Stimulated activated CD4-positive, alpha-beta T cell treated with anti-CD3 and anti-CD28 coated beads, TNF-alpha, amount 100 ng/mL, for 24 hours (primary cell): ENCODE measurements at places on chromosomes 2 and 18.
A peak's percentile ranks its signal among the peaks of the same experiment; 100 is the strongest.

- no peak for DNase-seq
Measured at GRCh38 chr2:238145046-238145445, 6.6 kb downstream of the KLHL30 start.

GRCh38 chr2:177347570-177347969 lies 45.0 kb upstream of the AGPS start:
- DNase-seq: no peak

- no peak for DNase-seq
Measured at GRCh38 chr2:110802208-110802932, 70.0 kb downstream of the ACOXL start.

- DNase-seq: no peak
Measured at GRCh38 chr18:27656167-27656778, 471.2 kb upstream of the CHST9 start.

DNA sequence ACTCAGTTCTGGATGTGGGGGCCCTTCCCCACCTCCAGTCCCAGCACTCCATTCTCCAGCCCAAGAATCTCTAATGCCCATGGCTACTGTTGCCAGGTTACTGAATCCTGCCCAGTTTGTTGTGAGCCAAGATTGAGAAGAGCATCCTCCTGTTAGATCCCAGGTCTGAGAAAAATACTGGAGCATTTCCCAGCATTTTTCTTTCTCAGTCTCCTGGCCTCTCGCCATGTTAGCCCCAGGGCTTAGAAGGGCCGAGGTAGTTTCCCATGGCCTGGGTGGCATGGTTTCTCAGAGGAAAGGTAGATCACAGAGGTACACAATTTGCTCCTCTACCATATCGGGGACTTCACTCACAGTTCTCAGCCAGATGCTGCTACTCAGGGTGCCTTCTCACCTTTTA lies 135.7 kb downstream of the OTX1 start:
- DNase-seq: no peak

- no peak for DNase-seq
Measured at GRCh38 chr2:164920430-164920829, 34.9 kb downstream of the SLC38A11 start.

DNA sequence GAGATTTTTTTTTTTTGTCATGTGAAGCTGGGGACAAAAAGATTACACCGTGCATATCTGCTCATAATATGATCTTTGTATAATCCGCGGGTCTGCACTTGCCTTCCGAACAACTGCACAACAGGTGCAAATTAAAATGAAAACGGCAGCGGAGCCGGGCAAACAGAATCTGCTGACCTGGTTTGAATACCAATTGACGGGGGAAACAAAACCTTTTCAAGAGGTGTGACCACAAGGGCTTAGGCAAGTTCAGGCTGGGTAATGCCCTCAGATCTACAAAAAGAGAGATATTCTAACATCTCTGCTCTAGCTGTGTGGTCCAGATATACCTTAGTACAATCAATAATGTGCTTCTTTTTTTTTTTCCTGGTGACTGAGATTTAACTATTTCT lies 88.5 kb downstream of the ZEB2 start:
- DNase-seq: no peak

DNA sequence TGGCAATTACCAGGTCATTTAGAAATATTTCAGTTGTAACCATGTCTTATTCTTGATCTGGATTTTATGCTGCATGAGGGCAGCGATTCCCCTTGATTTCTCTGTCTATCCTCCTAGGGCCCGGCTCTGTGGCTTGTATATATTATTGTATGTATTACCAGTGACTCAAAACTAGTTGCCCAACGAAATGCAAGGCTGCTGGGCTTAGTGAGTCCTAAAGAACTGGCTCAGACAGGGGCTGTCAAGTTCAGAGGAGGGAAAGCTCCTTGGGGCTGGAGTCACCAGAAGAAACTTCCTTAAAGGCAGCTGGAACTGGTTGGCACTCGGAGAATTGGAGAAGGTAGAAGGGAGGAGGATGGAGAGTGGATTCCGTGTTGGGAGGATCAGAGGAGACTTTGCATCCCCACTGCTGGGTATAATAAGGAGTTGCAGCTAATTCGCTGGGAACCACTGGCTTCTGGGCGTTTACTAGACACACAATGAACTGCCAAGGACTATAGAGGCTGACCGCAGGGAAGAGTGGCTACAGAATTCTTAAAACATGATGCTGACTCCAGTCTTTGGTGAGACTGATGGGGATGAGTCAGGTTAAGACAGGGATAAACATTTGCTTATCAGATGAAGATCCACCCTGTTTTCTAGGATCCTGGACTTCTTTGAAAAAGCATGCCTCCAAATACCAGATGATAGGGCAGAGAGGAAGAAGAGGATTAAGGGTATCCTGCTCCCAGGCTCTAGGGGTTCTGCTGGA lies 104.3 kb downstream of the PRKCE start:
- DNase-seq: no peak

- DNase-seq: no peak
Measured at GRCh38 chr2:236856848-236857235, 228.8 kb upstream of the COPS8 start.

DNA sequence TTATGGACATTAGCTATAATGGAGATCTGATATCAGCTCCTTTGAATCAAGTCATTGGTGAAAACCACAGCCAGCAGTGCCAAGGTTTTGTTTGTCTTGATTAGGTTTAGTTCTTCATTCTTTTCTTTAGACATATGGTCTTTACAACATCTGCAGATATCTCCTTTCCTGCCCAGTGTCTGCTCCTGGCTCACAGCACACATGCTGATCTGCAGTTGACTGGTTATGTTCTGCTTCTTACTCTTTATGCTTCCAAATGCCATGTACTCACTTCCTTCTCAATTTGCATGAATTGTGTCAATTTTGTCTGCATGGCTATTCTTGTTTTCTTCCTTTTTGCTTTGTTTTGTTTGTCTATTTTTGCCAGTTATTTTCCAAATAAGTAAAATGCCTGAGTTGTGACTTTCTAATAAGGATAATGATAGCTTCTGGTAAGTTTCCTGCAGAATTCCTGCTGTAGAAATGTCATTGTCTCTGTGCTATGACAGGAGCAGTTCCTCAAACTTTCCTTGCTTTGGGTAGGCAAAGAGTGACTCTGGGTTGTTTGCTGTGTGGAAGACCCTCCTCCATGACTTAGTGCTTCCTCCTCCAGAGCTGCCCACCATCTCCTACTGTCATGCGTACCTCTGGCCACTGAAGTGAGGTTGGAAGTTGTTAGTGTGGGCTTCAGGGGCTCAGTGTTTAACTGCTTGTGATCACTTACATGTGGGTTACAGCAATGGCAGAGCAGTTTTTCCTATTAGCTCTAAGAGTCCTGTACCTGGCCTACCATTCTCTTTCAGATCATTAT lies 8.2 kb downstream of the ARHGAP25 start:
- no peak for DNase-seq

DNA sequence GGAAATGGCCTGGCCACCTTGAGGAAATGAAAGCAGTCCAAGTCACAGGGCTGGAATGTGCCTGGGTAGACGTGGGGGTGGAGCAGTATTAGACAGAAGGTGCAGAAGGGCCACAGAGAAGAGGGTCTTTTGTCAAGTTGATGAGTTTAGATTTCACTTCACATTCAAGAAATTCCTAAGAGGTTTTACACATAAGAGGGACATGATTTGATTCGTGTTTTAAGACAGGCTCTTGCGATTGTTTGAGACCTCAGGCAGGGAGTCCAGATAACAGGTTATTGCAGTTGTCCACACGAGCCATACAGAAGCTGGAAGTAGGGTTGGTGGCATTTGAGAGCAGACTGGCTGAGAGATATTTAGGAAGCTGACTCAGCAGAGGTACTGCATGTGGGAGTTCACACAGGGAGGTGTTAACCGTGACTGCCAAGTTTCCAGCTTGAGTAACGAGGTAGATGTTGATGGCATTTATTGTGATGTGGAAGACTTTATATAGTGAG lies 64.6 kb downstream of the NEB start:
- DNase-seq: peak; percentile 1

DNA sequence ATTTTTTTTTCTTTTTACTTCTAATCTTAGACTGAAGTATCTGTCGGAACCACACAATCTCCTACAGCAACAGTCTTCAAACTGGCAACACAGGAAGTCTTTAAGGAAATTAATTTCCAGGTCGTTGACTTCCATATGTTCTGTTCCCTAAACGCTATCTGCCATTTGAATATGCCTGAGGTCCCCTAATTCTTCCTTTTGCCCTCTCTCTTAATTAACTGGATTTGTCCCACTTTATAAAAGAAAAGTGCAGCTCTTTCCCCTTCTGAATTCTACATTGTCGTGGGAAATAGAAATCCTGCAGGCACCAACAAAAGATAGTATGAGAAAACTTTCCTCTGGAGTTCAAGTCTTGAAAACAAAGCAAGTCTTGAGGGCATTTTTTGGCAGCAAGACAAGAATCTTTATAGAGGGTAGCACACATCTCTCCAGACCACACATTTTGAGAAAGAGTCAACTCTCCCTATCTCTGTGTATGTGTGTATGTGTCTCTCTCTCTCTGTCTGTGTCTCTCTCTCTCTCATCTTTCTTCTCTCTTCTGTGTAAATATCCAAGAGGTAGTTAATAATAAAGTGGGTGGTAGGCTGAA lies 879.8 kb downstream of the SOCS6 start:
- DNase-seq: no peak

- DNase-seq: no peak
Measured at GRCh38 chr2:122955776-122956175, 1069.3 kb upstream of the CNTNAP5 start.

DNA sequence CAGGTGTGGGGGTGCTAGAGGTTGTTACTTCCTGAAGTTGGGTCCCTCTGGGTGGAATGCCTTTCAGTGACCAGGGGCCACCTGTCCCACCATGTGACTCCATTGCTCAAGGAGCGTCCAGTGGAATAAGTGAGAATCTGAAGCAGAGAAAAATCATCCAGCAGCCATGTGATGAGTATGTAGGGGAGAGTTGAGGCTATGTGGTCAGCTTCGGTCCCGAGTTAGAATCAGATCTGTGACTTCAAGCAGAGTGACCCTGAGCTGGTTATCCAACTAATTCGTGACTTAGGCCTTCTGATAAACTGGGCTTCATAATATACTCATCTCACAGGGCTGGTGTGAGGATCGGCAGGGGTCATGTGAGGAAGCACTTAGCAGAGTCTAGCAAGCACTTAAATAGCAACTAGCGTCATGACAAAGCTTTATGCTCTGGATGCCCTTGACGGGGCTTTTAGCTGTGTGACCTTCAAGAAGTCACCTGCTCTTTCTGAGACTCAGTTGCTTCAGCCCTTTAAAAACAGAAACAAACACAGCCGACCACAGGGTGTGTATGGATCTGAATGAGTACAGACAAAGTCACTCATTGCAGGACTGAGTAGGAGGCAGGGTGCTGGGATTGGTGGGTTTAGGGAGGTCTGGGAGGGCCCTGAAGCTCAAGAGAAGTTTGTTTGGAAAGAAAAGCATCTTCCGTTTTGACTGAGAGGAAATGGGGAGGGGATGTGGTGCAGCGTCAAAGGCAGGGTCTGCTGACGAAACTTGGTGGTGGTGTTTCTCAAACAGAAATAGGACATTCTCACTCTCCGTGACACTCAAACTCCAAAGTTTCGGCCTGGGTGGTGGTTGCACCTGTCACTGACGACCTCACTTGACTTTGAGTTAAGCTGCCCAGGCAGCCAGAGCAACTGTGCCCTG lies 264.0 kb upstream of the CXCR4 start:
- DNase-seq: peak; percentile 45

GRCh38 chr18:74654638-74655037 lies 57.0 kb downstream of the ZNF407 start:
- DNase-seq: no peak

DNA sequence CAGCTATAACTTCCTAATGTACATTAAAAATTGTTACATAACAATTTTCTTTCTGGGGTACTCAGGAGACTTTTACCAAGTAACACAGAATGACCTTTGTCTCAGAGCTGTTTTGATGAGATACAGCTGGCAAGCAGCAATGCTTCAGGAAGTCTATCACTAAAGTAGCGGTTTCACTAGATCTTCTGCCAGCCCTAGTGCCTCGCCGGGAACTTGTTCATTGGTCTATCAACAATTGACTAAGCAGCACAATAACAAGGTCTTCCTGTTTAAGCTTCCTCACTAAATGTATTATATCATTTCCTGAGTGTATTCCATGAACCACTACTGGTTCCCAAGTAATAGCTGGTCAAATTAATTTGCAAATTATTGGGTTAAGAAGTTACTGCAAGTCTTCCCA lies 69.2 kb downstream of the TRIP12 start:
- no peak for DNase-seq

GRCh38 chr2:215933151-215933550 lies 80.2 kb downstream of the MREG start:
- DNase-seq: no peak

- no peak for DNase-seq
Measured at GRCh38 chr2:42874949-42875801, 82.8 kb upstream of the HAAO start.

DNA sequence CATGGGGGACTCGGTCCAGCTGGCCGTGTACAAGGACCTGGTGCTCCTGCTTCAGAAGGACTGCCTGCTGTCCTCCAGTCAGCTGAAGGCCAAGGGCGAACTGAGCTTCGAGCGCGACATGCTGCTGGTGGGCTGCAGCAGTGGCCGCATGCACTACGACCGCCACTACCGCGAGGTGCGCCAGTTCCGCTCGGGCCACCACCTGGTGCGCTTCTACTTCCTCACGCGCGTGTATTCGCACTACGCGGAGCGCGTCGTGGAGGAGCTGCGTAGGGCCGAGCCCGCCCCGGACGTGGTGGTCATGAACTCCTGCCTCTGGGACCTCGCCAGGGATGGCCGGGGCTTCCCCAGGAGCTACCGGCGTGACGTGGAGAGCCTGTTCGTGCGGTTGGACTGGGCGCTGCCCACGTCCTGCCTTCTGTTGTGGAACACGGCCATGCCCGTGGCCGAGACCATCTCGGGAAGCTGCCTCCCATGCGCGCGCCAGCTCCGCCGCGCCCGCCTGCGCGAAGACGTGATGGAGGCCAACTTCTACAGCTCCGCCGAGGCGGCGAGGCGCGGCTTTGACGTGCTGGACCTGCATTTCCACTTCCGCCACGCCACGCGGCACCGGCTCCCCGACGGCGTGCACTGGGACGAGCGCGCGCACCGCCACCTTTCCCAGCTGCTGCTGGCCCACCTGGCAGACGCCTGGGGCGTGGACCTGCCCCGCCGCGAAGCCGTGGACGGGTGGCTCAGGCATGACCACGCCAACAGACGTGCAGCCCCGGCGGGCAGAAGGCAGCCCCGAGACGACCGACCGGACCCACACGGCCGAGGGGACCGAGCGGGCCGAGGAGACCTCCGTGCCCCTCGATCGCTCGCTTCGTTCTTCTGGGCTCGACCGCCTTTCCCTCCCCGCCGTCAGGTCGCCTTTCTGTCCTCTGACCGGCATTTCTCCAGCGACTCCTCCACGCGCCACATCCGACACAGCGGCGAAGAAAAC lies 293.9 kb upstream of the ERBB4 start:
- DNase-seq: no peak

- DNase-seq: no peak
Measured at GRCh38 chr2:95315801-95316411, 18.8 kb downstream of the KCNIP3 start.

DNA sequence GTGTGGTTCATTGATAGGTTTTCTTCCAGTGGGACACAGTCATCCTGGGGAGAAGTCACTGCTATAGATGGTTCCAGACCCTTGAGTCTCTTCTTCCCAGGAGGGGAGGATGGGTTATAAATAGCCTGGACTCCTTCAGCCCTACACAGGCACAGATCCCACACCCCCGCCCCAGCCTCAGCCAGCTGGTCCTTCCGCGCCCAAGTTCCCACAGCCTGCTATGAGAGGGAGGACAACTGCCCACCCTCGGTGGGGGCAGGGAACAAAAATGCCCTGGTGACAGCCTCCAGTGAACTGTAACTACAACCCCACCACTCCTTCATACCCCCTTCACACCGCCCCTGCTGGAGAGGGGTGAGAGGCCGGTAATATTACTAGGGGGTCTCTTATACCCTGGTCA lies 3.2 kb downstream of the ZBTB7C start:
- DNase-seq: no peak

- DNase-seq: no peak
Measured at GRCh38 chr2:50491541-50492476, 540.1 kb downstream of the NRXN1 start.
